CD4-positive, alpha-beta T cell treated with Interferon gamma for 1 hour (primary cell): ENCODE measurements at places on chromosomes 1 and 21.
A peak's percentile ranks its signal among the peaks of the same experiment; 100 is the strongest.

DNA sequence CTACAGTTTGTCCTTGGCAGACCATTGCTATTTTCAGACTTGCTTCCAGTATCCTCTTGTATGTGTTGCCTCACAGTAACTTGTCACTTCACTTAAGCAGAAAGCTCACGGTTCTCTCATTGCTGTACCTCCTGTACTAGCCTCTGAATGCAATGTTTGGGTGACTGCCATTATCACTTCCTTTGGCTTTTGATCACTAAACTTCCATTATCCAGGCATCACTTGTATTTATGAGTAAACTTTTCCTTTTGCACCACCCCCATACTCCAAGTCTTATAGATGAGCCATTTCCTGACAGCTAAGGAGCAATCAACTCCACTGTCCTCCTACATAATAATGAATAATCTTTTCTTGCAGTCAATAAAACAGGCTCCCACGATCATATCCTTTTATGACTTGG is 255.3 kb downstream of the PDE4B start:
- no peak for DNase-seq

DNA sequence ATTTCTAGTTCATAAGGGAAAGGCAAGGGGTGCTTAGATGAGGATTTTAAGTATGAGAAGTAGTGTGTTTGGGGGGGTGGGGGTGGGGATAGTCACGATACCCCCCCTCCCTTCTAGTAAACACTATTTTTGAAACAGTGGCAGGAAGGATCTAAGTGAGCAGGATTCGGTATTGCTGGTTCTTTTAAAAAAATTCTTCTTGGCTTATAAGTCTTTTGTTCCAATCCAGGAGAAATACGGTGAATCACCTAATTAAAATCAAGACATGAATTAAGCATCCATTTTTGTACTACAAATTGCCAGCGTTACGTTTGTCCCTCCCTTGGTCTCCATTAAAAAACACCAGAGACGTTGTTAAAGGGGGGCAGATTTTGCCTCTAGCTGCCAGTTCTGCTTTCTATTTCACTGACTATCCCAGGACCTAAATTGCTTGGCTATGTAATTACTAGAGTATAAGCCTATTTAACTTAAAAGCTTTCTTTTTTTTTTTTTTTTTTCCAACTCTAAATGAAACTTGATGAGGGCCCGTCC is 911 bp downstream of the LMO4 start:
- no peak for DNase-seq

DNA sequence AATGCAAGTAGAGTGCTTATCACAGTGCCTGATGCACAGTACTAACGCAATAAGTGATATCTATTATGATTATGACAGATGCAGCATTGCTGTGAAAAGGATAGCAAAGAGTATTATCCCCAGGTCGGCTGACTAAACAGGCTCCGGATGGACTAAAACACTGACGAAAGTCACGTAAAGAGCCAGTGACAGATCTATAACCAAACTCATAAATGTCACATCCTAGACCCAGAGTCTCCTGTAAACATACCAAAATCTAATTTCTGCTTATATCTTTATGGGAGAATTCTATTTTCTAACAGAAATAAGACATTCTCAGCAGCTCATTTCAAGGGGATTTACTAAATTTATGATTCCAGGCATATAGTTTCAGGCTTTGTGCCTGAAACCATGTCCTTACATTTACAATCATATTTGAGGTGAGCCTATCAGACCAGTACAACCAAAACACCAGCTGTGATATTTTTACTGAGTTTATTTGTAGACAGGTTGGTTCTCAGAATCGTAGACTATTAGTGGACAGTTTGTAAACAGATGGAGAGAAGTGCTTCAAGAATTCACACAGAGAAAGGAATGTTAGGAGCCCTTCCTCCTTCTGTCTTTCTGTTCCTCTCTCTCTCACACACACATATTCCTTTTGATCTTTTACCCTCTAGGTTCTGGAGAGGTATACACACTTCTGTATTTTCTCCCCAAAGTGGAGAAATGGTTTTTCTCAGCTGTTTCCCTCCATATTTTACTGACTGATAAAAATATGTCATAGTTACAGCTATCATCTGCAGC is 52.4 kb upstream of the WDR26 start:
- no peak for DNase-seq

DNA sequence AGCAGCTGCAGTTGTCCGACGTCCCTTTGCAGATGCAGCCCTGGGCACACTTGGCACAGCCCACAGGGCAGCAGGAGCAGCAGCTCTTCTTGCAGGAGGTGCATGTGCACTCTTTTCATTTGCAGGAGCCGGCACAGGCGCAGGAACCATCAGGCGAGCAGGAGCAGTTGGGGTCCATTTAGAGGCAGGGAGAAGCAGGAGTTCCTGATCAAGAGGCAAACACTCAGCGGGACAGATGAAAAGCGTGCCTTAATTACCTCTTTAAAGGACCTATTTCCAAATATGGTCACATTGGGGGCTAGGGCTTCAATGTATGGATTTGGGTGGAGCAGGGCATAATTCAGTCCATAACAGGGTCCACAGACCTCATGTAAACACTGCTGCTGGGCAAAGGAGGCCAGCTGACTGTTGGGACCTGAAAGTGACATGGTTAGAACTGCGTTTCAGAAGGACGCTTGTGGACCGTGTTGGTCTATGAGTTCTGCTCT is 4.3 kb upstream of the CPLANE2 start:
- no peak for DNase-seq

- no peak for DNase-seq
These were observed 342.2 kb upstream of the DUSP10 start for GRCh38 chr1:222084048-222084447.

- DNase-seq: no peak
These were observed 46.2 kb downstream of the NAV1 start for GRCh38 chr1:201585093-201585483.

DNA sequence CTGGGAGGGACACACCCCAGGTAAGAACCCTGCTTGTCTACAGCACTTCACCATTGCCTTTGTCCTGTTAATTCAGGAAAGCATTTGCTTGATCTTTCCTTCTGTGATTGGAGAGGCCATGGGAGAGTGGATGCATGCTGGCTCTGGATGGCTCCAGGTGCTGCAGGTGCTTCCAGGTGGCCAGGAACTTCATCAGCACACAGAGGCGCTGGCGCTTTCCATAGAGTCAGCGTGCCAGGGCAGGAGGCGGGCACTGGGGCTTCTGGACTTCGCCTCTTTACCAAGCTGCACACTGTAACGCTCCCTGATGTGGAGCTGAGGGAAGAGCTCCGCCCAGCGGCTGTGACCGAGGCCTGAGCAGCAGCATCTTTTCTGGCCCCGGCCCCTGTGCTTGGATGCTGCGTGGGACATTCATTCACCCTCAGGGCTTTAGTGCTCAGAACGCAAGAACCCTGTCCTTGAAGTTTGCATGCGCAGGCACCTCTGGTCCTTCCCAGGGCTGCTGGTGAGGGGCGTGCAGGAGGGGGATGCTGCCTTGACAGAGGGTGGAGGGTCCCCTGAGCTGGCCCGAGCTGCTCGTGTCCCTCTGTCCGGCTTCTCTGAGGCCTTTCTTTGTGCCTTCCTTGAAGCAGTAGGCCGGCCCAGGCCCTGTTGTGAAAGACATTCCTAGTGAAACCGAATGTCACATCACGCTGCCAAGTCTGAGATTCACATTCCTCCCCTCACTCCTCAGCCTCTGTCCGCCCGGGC is 1.6 kb upstream of the MX2 start:
- no peak for DNase-seq

DNA sequence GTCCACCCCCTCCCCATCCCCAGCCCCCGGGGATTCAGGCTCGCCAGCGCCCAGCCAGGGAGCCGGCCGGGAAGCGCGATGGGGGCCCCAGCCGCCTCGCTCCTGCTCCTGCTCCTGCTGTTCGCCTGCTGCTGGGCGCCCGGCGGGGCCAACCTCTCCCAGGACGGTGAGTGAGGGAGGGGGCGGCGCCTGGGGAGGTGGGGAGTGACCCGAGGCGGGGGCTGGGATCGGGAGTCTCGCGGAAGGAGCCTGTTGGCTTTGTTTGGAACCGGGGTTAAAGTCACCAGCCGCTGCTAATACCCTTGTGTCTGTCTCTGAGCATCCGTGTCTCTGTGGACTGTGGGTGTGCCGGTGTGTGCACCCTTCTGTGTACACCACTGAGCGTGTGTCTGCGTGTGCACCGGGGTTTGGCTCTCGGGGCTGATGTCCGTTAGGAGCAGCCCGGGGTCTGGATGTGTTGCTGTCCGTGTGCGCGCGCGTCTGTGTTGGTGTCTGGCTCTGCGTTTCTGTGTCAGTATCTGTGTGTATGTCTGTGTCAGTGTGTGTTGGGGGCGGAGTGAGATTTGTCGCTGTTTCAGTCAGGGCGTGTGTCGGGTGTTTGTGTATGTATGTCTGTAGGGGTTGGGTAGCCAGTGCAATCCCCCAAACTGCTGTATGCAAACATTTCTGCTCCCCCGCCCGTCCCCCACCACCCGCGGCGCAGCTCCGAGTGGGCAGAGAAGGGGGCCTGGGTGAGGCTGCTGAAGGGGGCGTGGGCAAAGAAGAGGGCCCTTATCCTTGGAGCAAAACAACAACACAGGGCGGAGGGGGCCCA is 480 bp downstream of the CADM3 start:
- DNase-seq: no peak

DNA sequence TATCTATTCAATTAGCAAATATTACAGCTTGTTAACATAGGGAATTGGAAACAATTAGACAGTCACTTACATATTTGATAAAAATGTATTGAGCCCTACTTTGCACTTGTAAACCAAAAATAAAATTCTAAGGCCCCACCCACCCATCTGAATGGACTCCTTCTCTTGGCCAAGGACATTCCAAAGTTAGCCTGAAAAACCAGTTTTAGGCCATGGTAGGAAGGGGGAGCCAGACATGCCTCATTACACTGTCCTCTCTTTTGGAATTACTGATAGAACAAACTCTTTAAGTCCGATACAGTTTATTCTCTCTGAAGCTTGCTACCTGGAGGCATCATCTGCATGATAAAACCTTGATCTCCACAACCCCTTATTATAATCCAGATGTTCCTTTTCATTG is 28.0 kb upstream of the TSPAN2 start:
- no peak for DNase-seq

DNA sequence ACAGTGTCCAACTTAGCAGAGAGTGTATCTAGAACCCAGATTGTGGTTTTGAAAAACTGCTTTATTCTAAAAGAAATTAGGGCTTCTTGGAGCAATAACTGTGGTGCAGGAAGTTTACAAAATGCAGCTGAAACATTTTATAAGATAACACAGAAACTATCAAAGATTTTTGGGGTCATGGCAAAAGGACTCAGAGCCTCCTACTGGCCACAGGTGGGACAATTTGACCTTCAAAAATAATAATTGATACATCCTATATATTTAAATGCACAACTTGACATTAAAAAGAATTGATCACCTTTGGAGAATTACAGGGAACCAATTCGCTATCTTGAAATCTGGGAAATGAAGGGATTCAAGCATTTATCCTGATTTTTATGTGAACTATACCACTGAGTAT is 235.2 kb downstream of the RPS6KC1 start:
- DNase-seq: no peak

DNA sequence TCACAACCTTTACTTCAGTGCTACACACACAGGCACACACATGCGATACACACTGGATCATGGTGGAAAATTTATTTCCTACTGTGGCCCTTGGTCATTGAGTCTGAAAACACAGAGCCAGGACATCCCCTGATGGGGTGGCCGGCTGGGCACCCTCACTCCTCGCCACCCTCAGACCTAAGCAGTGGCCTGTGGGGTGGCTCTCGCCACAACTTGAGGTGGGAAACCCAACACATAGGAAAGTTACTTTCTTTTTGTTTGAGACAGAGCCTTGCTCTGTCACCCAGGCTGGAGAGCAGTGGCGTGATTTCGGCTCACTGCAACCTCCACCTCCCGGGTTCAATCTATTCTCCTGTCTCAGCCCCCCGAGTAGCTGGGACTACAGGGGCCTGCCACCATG is 19.4 kb downstream of the CRYAA start:
- DNase-seq: no peak

GRCh38 chr1:54774820-54775498 is 10.6 kb upstream of the PARS2 start:
- DNase-seq: no peak

- DNase-seq: peak; percentile 33
These were observed 33.0 kb downstream of the LAMC2 start for GRCh38 chr1:183218971-183219615.
